Activated naive CD8-positive, alpha-beta T cell treated with anti-CD3 and anti-CD28 coated beads for 36 hours (primary cell): ENCODE measurements at places on chromosomes 12 and 14. TPM values are rescaled to one million over a fixed set of nuclear protein-coding genes. Genes with fewer than 3 reads are reported as not detected.

The KRT79 gene
- 0.95 TPM for total RNA-seq

The POTEG gene
- total RNA-seq: not detected

The SAMD15 gene
- 0.45 TPM for total RNA-seq

The MORN3 gene
- 1.9 TPM for total RNA-seq

The RTL1 gene
- total RNA-seq: not detected

The TSHR gene
- not detected for total RNA-seq

The LAG3 gene
- 67.7 TPM for total RNA-seq

The KLRC4 gene
- total RNA-seq: 2.4 TPM

The DYRK4 gene
- total RNA-seq: 38.1 TPM

The IFNG-AS1 gene
- not detected for total RNA-seq

The ACACB gene
- 8.8 TPM for total RNA-seq

The ENO2 gene
- 140 TPM for total RNA-seq

The CLEC2A gene
- total RNA-seq: not detected

The KRT73 gene
- total RNA-seq: 0.29 TPM
